ENCODE measurements at places on chromosomes 2 and 18. TPM values are rescaled to one million over a fixed set of nuclear protein-coding genes. Genes with fewer than 3 reads are reported as not detected.

DNA sequence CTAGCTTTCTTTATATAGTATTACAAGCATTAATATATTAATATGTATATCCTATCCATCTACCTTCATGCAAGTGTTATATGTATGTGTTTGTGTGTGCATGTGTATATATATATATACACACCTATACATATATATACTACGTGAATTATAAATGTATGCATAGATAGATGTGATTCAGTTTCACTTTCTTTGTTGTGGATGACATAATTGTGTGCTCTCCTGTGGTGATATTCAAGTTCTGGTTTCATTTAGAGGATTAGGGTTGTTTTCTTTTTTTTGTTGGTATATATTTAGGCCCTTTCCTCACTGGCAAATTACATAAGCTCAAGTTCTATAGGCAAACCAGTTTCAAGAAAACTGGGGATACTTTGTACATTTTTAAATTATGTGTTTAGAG, 225.7 kb upstream of the FANCL start:
- DNase-seq = no peak

DNA sequence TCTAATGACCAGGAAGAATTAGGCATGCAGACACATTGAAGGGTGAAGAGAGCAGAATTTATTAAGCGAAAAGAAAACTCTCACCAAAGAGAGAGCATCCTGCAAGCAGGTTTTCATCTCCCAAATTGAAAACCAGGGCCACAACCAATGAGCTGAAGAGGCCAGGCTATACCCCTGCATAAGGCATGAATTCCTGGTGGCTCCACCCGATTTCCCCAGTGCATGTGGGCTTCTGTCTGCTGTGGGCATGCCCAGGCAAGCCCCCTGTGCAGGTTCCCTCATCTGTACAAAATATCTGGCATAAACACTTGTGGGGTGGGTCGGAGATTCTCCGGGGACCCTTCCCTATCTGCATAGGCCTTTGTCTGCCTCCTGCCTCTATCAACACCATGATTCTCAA, 621.6 kb upstream of the LRRTM1 start:
- no peak for DNase-seq

DNA sequence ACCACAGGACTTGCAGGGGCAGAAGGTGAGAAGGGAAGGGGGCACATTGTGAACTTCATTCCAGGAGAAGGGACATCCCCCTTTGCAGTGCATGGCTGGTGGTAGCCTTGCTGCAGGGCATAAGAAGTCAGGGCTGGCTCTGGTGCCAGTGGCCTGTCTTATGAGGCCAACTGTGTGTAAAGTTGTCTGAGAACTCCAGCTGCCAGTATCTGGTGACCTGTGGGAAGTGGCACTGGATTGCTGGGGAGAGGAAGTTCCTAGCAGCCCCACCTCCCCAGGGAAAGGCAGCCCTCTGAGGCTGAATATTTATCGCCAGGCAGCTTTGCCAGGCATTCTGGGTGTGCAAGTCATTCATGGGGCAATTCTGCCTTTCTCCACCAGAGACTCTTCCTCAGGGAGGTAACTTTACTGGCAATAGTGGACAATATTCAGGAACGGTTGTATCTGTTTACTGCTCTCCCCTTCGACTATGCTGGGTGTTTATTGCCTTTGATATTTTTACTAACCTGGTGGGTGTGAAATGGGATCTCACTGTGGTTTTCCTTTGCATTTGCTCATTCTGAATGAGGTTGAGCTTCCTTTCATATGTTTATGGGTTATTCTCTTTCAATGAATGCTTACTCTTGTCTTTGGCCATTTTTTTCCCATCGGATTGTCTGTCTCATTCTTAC, 12.3 kb downstream of the TRPM8 start:
- no peak for DNase-seq

GRCh38 chr2:38829971-38830370, 45.8 kb downstream of the DHX57 start:
- DNase-seq = no peak

DNA sequence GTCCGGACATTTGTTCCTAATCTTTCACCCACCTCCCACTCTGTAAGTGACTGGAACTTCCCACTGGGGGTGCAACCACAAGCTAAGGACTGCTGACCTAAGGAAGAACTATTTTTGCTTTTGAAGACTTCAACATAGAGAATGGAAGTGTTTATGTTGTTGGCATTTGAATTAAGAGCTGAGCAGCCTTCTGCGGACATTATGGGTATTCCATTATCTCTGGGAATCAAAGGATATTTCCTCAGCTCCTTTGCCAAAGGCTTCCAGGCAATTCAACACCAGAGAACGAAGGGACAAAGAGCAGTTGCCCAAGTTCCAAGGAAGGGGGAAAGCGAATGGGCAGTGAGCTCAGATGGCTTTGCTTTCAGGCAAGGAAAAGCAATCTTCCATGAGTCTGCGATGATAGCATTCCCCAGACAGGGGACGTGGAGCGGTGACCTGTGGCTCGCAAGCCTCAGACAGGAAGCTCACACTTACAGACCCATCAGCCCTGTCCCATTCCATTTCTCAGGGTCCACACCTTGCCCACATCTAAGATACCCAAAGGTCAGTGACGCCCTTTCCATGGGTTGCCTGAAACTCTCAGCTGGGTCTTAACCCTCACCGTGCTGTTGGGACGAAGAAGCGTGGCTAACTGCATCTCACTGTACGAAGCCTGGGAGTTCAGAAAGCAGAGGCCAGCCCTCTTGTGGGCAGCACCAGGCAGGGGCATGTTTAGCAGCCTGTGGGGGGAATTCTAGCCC, 116.8 kb downstream of the COPS8 start:
- DNase-seq = no peak

GRCh38 chr2:181971032-181971431, 14.6 kb upstream of the PPP1R1C start:
- DNase-seq = no peak

DNA sequence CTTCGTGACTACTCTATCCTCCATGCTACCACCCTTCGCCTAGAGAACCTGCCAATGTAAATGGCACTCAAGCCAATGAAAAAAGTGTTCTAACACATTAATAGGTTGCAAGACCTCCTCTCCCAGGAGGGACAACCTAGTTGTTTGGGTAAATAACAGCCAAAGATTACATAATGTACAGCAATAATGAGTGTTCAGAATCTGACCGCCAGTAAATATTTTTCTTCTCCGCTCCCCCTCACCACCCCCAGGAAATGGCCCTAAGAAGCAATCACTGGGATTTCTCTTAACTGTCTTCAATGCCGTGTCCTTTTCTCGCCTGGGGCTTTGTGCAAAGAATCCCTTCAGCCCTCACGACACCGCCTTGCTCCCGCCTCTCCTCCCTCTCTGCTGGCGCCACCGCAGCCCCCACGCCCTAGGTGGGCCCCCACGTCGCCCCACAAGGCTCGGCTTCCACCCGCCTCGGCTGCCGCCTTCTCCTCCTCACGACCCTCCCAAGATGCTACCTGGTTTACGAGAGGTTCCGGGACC, 458 bp downstream of the HYCC2 start:
- no peak for DNase-seq

- no peak for DNase-seq
These were observed 43.3 kb downstream of the KCNH7 start for GRCh38 chr2:162795312-162795711.

DNA sequence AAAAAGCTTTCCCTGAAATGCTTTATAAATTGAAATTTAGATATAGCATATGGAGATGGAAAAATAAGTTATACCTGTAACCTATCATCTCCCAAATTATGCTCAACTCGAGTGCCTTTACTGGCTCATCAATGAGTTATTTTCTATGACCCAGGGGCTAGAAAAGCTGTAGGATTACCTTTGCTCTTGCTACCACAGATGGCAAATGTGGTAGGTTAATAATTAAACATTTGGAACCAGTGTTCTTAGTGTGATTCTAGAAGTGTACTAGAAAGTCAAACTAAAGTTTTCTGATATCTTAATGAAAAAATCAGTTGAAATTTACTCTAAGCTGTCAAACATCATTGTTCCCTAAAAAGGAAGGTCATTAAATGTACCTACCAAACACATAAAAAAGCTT, 22.5 kb downstream of the ALS2 start:
- DNase-seq = no peak

- no peak for DNase-seq
These were observed 99.0 kb downstream of the MBP start for GRCh38 chr18:77033575-77033974.

DNA sequence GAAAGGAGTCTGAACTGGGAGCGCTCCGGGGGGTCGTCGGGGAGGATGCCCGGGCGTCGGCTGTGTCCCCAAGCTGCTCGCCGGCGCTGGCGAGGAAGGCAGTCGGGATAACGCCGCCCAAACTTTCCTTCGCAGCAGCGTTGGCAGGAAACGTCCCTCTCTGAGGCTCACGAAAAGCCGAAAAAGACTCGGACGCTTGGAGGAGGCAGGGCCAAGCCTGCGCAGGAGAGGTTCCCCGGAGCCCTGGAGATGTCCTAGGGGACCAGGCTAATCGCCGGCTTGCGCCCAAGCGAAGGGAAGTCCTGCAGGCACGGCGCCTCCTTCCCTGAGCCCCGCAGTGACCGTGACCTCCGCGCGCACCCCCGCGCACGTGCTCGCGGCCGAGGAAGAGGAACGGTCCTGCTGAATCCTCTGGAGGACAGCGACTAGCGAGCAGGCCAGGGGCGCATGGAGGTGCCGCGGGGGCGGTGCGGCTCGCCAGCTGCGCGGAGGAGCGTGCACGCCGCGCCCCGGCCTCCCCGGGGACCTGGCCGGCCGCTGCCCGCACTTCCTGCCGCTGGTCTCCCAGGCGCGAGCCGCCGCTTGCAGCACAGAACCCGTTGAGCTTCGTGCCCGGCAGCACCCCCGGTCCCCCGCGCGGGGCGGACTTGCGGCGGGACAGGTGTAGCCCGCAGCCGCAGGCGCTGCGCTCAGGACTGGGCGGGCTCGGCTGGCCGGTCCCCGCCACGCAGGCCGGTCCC, at the start of gene SH3RF3:
Gene SH3RF3 (plus strand): TSS at position 590 of the 740 bp plus-strand sequence.
- DNase-seq = no peak

GRCh38 chr2:60424233-60424632, 129.2 kb downstream of the BCL11A start:
- no peak for DNase-seq

- DNase-seq = no peak
These were observed 8.8 kb downstream of the DYSF start for GRCh38 chr2:71462056-71462605.

DNA sequence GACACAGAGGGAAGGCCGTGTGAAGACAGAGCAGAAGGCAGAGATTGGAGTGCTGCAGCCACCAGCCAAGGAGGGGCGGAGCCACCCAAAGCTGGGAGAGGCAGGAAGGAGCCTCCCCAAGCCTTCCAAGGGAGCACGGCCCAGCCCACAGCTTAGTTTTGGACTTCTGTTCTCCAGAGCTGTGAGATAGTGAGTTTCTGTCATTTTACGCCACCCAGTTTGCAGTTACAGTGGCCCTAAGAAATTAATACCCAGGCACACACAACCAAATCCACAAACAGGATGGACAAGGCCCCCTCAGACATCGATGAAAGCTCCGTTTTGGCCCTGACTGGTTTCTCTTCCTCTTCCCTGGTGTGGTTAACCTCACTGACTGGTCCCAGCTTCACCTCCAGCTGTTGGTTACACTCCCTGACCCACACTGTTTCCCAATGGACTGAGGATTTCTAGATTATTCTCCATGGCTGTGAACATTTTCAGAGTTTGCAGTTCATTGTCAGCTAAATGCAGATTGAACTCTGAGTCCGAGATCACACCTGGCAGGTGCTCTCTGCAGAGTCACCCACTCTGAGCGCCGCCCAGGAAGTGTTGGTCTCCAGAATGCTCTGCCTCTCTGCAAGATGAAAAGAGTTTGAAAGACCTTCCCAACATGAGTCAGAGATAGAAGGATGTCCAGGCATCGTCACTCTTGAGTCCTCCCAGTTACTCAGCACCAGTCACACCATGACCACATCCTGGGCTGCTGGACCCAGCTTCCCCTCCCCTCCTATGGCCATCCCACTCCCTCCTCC, 100.2 kb downstream of the TWIST2 start:
- no peak for DNase-seq

DNA sequence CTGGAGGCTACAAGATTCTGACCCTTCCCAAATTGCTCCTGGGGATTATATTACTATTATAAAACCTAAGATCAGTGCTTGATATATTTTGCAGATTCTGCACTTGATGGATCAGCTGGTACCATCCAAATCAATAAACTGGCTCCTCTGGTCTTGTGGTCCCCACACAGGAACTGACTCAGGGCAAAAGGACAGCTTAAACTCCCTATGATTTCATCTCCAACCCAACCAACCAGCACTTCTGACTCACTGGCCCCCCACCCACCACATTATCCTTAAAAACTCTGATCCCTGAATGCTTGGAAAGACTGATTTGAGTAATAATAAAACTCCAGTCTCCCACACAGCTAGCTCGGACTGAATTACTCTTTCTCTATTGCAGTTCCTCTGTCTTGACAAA, 82.1 kb downstream of the TMEM163 start:
- DNase-seq = no peak

- DNase-seq = no peak
These were observed 151.1 kb downstream of the MBP start for GRCh38 chr18:76981396-76981968.

- DNase-seq = no peak
These were observed 149.0 kb upstream of the EPC2 start for GRCh38 chr2:148495586-148495985.

GRCh38 chr2:56816666-56817065, 632.9 kb downstream of the CCDC85A start:
- DNase-seq = no peak

DNA sequence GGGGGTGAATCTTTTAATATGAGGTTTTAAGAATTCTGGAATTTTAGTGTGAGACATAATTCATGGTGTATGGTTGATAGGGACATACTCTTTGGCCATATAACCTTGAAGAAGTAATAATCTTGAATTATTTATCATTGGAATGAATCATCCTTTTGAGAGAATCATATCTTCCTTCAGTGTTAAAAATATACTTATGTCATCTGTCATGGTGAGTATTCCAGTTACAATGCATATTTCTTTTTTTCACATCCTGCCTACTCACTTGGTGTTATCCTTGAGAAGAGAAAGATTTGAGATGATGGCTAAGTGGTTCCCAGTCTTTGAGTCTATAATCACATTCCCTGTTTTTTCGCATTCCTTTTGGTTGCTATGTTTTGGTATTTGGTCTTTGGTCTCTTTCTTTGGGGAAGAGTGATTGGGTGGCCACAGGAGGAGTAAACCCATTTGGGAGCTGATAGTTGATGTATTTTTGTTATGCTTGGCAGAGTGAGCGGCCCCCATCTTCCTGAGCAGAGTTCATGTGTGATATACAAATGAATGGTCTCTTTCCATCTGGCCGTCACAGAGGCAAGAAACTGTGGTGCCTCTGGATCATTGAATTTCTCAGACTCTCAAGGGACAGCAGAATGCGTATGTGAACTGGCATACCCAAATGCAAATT, 21.6 kb downstream of the ASAP2 start:
- DNase-seq = no peak

The EIF5B gene
- total RNA-seq = 34.2 TPM

The PARD6G gene
- 0.30 TPM for total RNA-seq

The FEV gene
- not detected for total RNA-seq

The INHA gene
- not detected for total RNA-seq

The RBM45 gene
- total RNA-seq = 16.8 TPM

The COL6A3 gene
- total RNA-seq = 1.5 TPM

The DNAJB2 gene
- 83.0 TPM for total RNA-seq

The CELF4 gene
- total RNA-seq = not detected

Data from T-cell (primary cell).